H9 (cell line): ENCODE measurements at places on chromosomes 7 and 10. TPM values are rescaled to one million over a fixed set of nuclear protein-coding genes. Genes with fewer than 3 reads are reported as not detected.
A peak's percentile ranks its signal among the peaks of the same experiment; 100 is the strongest.

DNA sequence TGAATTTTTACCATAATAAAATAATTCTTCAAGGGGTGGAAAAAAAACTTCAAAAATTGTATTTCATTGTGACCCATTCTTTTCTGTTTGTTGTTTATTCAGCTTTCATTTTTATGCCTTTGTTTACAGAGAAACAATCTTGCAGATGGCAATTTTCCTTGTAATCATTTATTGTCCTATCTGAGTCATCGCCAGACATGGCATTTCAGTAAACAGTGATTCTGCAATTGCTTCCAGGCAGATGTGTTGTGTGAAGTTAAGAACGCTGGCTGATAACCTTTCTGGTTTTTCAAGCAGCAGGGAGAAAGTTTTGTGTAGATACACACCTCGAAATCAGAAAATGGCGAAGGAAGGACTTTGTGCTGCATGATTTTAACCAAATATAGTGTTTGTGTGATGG, 80.7 kb upstream of the RPA3 start:
- no peak for DNase-seq
- H3K27me3 ChIP-seq = no peaks in the 10 kb centered on the region
- H3K4me3 ChIP-seq = no peak overlapping the region
- H3K27ac ChIP-seq = no peak overlapping the region

GRCh38 chr7:115040495-115040894, 118.6 kb downstream of the MDFIC start:
- H3K36me3 ChIP-seq = no peaks in the 10 kb centered on the region
- H3K4me3 ChIP-seq = no peak overlapping the region
- no peaks in the 10 kb centered on the region for H3K27me3 ChIP-seq
- H3K27ac ChIP-seq = no peak overlapping the region
- no peaks in the 10 kb centered on the region for H3K4me1 ChIP-seq
- no peak for DNase-seq

- H3K27ac ChIP-seq = no peak overlapping the region
- peak; percentile 91 for DNase-seq
- H3K4me3 ChIP-seq = peak overlapping the region; percentile 34; the same call in 1 of the 2 replicates
- H3K4me1 ChIP-seq = peaks cover 5% of the 10 kb centered on the region; the same call in 1 of the 2 replicates
- peaks cover 7% of the 10 kb centered on the region for H3K36me3 ChIP-seq
Measured at GRCh38 chr7:132318352-132319318, 257.6 kb downstream of the PLXNA4 start.

- H3K4me1 ChIP-seq = peaks cover 14% of the 10 kb centered on the region
- no peak overlapping the region for H3K27ac ChIP-seq
- peaks cover 6% of the 10 kb centered on the region for H3K36me3 ChIP-seq
- no peak overlapping the region for H3K4me3 ChIP-seq
- H3K27me3 ChIP-seq = peaks cover 6% of the 10 kb centered on the region; the same call in 1 of the 2 replicates
Measured at GRCh38 chr7:33706771-33707200, 198.6 kb upstream of the BMPER start.

Gene PAOX
- total RNA-seq = 5.3 and 5.6 TPM in 2 replicates

Gene GFRA1
- 0.24 and 0.59 TPM in 2 replicates for total RNA-seq

DNA sequence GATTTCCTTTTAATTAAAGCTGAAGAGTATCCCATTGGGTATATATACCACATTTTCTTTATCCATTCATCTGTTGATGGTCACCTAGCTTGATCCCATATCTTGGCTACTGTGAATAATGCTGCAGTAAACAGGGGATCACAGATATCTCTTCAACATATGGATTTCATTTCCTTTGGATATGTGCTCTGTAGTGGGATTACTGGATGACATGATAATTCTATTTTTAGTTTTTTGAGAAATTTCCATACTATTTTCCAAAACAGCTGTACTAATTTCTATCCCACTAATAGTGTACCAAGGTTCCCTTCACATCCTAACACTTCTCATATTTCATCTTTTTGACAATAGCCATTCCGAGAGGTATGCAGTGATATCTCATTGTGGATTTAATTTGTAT, 48.8 kb upstream of the PRPS1L1 start:
- H3K4me3 ChIP-seq = no peak overlapping the region
- H3K36me3 ChIP-seq = peaks cover 1% of the 10 kb centered on the region
- H3K27ac ChIP-seq = no peak overlapping the region
